ENCODE measurements at places on chromosomes 2 and 18.

DNA sequence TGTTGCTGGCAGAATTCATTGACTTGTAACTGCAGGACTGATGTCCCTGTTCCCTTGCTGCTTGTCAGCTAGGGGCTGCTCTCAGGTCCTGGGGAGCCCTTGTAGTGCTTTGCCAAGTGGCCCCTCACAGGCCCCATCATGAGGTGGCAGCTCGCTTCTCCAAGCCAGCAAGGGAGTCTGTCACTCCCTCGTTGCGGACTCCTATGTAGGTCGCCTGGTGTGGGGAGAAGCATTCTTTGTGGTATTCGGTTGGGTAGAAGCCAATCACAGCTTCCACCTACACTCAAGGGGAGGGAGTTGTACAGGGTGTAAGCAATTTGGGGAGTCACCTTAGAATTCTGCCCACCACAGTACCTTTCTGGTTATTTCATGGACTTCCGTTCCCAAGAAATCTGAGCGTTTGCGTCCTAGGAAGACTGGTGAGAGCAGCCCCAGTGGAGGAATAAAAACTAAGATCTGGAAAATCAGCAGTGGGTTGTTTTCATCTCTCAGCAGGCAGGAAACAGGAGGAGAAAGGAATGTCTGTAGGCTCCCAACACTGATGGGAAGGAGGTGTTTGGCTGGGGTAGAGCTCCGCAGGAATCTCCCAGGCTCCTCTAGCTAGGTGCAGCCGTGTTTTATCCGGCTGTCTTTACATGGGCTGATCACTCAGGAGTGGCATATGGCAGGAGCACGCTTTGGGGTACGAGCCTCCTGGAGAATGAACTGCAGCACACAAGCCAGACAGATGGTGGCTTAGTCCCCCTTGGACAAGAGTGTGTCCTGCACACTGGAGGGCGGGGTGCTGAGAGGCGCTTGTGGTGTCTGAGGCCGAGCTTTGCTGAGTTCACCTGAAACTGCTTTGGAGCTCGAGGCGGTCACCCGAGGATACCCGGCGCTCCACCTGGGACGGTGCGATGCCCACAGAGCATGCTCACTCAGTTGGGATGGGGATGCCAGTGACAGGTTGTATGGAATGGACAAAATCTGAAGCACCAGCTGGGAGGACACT is 58.3 kb downstream of the LDLRAD4 start:
- no peak for DNase-seq

DNA sequence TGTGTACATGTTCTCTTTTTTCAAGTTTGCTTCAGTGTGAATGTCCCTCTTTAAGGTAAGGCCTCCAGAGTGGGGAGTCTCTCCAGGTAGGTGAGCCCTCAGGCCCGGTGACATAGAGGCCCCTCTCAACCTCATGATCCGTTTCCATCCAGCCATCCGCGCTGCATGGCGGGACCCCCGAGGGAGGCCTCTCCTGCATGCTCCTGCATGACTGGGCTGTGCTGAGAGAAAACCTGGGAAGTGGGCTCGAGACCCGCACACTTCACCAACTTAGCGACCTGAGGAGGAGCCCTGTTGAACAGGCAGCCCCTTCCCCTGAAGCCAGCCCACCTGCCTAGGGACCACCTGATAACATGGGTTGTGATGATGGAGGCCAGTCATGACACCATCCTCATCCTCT is 131.3 kb upstream of the EPAS1 start:
- no peak for DNase-seq

DNA sequence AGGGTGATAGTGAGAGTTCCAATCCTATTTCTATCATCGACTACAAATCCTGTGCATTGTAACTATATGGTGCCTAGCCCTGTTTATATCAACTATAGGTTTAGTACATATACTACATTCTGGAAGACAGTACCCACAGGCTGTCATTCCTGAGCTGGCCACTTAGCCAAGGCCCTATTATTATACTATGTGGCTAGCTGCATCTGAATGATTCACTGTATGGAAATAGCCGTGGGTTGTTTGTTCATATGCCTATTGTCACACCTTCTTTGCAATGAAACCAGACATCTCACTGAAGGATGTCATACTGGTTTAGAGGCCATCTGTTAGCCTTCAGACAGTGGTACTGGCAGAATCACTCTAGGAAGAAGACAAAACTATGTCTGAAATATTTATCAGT is 62.3 kb upstream of the FSIP2 start:
- DNase-seq: no peak

- DNase-seq: no peak
Measured at GRCh38 chr2:240643093-240643810, 18.0 kb downstream of the GPR35 start.

- DNase-seq: no peak
Measured at GRCh38 chr2:11385216-11385615, 40.8 kb upstream of the ROCK2 start.

DNA sequence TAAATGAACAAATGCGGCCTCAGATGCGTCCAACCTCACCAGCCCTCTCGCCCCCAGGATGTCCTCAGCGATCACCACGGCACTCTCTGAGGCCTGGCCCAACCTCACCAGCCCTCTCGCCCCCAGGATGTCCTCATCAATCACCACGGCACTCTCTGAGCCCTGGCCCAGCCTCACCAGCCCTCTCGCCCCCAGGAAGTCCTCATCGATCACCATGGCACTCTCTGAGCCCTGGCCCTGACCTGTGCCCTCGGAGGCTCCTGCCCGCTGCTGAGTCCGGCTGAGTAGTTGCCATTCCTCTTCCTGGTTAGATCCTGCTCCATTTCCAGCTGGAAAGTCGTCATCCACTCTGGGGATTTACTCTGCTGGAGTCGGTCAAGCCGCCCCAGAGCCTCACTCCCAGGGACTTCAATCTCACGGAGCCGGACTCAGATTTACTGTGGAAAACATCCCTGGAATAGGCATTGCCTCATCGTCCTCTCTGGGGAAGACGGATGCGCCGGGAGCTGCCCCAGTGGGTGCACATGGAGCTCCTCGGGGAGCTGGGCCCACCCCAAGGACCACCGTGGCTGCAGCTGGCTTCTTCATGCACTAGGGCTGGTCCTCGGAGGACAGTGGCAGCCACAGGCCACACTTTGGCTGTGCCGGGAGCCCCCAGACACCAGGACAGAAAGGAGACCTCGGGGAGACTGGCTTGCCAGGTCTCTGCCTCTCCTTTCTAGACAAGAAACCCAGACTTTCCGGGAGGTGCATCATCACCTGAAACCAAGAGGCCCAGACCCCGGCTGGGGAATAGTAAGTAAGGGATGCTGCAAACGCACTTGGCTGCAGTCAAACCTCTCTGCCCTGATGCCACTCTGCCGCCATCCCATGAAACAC is 230.6 kb downstream of the EIPR1 start:
- no peak for DNase-seq

DNA sequence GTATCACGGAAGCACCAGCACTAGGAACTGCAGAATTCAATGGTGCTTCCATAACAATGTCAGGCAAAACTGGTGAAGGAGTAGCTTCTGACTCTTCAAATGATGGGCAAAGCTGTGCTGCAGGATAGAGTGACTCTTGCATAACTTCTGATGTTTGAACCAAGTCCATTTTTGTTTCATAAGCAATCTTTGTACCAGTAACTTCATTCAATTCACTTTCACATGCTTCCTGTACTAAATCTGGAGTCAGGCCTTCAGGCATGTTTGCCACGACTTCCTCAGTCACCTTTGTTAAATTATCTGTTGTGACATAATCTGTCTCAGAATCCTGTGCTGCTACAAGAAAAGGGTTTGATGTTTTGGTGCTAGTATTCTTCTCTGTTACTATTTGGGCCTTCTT is 24.0 kb downstream of the RTN4 start:
- DNase-seq: no peak

- no peak for DNase-seq
Measured at GRCh38 chr2:119319593-119319992, 47.0 kb downstream of the C2orf76 start.

GRCh38 chr2:190882856-190883582 is 2.4 kb downstream of the GLS start:
- no peak for DNase-seq

- DNase-seq: no peak
Measured at GRCh38 chr2:41622301-41622700, 425.5 kb upstream of the PKDCC start.

DNA sequence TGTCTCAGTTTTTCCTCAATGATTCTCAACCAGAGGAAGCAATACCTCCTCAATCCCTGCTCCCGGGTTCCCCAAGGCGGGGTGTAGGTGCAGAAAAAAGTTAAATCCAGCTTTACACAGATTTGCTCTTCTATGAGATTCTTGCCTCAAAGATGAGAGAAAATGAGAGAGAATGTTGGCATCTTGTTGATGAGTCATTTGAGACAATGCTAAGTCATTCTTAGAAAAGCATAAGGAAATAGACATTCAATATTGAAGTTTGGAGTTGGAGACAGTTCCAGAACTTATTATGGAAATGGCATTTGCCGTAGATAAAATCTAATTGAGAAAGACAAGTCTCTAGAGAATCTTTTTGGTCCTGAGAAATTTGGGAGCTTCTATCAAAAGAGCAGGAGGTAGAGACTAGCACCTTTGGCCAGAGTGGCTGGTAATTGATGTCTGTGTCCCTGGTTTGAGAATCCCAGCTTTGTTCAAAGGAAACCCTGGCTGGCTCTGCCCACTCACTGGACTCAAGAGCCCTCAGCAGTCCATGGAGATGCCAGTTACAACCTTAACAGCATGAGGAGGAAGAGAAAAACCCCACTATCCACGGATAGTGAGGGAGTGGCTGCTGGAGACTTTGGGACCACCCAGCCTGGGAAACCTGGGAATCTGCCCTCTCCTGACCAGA is 181.2 kb downstream of the FAM124B start:
- DNase-seq: no peak

DNA sequence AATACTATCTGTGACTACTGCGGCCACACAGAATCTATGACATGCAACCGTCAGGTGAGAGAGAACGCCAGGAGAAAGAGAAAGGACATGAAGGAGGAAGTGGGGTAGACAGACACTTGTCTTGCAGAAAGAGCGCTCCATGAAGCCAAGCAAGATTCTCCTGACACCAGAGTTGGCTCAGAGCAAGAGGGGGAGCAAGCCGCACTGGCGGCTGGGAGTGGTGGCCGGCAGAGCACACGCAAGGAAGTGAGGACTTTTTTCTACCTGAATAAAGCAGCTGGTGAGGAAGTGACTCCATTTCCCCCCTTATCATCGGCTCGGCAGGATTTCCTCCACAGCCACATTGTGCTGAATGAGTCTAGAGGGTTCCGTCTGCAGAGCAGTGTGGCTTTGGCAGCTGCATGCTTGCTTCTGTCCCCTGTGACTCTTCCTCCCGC is 181.6 kb downstream of the BCL2 start:
- DNase-seq: no peak

GRCh38 chr2:39913648-39914461 is 134.8 kb upstream of the THUMPD2 start:
- no peak for DNase-seq

- no peak for DNase-seq
Measured at GRCh38 chr2:15259356-15259756, 301.8 kb downstream of the NBAS start.

GRCh38 chr2:105373895-105374401 is 24.9 kb downstream of the FHL2 start:
- DNase-seq: no peak

DNA sequence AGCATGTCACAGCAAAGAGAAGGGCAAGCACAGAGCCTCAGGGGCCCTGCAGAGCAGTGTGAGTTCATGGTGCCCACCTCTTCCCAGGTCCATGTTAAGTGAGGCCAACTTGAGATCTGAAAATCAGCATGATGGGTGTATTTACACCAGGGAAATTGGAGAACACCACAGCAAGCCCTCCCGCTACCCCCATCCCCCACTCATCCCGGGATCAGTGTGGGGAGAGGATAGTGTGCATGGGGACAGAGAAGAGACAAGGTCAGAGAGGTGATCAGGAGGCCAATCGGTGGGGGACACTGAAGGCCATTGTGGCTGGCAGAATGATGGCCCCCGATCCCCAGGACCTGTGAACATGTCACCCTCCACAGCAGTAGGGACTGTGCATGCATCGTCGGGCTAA is 54.7 kb downstream of the PTGR3 start:
- no peak for DNase-seq

DNA sequence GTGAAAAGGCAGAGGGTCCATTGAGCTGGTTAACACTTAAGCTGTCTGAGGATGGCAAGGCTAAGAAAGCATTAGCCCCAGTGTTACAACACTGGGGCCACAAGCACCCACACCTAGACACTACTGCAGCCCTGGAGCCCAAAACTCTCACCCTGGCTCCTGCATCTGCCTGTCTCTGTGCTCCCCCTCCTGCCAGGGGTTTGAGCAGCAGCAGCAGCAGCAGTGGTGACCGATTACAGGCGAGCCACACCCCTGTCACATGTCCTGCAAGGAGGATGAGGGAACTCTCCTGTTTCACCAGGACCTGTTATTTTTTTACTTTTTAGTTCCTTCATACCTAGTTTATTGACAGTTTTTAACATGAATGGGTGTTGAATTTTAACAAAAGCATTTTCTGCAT is 326.7 kb upstream of the MAP2 start:
- DNase-seq: no peak

- no peak for DNase-seq
Measured at GRCh38 chr2:150471813-150472510, 15.5 kb downstream of the RND3 start.

DNA sequence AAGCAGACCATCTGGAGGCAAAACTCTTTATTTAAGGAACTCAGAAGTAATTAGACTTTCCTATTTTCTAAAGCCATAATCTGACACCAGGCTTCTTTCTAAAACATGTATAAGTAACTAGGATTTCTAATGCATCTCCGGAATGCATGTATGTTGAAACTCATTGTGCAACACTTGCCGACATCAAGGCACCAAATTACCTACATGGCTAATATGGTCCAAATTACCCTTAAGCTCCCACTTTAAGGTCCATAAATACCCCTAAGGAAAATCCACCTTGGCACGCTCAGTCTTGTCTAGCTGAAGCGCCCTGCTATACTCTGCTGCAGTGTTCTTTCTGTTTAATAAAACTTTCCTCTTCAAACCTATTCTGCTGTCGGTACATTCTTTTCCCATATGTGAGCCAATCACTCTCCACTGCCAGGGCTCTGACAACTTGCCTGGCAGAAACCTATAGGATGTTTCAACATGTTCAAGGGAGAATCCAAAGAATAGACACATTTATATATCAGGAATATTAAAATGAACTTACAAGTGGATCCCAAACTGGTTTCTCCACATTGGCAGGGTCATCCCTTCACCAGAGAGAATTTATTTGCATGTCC is 171.9 kb downstream of the GALNT1 start:
- no peak for DNase-seq

GRCh38 chr2:105249891-105250290 is 8.3 kb downstream of the GPR45 start:
- no peak for DNase-seq

GRCh38 chr2:213980883-213981282 is 430.0 kb upstream of the VWC2L start:
- no peak for DNase-seq

- DNase-seq: no peak
Measured at GRCh38 chr2:100224988-100225710, 82.8 kb upstream of the AFF3 start.

DNA sequence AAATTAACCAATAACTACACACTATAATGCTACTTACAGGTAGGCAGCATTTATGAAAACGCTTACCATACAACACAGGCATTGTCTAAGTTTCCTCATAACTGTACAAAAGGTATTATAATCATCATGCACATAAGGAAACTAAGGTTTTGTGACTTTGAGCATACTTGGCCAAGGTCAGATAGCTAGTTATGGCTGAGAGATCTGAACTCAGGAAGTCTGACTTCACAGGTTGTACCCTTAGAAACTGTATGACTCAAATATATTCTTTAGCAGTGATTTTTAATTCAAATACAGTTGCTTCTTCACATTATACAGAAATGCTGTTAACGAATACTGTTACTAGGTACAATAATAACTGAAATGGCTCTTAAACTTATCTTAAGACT is 89.3 kb downstream of the TRIP12 start:
- no peak for DNase-seq

- DNase-seq: no peak
Measured at GRCh38 chr2:29097569-29097968, 17.6 kb upstream of the CLIP4 start.
